Stimulated activated CD8-positive, alpha-beta memory T cell treated with anti-CD3 and anti-CD28 coated beads, Interleukin-7, amount 100 ng/mL, for 48 hours (primary cell): ENCODE measurements at places on chromosomes 13 and 19.

DNA sequence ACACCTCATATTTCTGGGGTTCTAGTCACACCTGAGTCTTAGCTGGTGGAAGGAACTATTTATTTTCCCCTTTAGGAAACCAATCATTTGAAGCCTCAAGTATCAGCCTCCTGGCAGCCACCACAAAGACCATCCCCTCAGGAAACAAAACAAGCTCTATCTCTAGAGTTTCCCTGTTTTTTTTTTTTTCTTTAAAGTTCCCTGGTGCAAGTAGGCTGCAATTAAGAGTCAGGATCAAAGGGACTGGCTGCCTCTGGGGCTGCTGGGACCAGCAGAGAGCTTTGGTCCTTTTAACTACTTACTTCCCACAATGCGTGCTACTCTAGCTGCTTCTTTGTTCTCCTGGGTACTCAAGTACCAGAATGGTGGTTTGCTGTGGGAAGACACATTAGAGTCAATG, 11.4 kb downstream of the MBNL2 start:
- DNase-seq, result no peak

DNA sequence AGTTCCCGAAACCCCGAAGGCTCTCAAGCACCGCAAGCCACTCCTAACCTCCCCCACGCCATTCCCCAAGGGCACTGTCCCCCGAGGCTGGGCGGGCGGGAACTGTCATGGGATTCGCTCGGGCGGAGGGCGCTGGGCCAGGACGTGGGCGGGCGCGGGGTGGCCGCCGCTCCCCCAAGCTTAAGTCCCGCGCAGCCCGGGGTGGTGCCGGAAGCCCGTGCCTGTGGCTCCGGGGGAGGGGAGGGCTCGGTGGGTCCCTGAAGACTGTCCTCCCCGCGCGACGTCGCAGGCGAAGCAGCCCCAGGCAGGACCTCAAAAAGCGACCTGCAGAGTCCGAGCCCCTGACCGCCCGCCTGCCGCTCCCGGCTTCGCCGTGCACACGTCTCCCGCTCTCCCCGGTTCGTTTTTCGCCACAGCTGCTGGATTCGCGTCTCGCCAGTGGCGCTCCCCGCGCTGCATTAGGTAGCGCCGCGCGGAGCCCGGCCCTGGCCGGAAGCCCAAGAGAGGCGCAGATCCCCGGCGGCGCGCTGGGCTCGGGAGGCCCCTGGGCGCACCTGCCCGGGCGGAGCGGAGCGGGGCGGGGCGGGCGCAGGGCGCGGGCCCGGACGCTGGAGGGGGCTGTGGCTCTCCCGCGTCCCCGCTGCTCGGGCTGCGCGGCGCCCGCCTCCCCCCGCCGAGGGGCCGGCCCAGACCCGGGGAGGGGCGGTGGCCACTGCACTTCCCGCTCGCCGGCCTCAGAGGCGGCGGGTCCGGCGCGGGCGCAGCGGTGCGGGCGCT, at the start of gene FARP1:
FARP1 (plus strand) TSS at position 715 of the 777 bp plus-strand sequence. CDS start 70,149 bp downstream, outside the sequence.
- DNase-seq, result no peak

- DNase-seq, result no peak
Measured at GRCh38 chr13:111875915-111876314, 191.0 kb upstream of the SOX1 start.

DNA sequence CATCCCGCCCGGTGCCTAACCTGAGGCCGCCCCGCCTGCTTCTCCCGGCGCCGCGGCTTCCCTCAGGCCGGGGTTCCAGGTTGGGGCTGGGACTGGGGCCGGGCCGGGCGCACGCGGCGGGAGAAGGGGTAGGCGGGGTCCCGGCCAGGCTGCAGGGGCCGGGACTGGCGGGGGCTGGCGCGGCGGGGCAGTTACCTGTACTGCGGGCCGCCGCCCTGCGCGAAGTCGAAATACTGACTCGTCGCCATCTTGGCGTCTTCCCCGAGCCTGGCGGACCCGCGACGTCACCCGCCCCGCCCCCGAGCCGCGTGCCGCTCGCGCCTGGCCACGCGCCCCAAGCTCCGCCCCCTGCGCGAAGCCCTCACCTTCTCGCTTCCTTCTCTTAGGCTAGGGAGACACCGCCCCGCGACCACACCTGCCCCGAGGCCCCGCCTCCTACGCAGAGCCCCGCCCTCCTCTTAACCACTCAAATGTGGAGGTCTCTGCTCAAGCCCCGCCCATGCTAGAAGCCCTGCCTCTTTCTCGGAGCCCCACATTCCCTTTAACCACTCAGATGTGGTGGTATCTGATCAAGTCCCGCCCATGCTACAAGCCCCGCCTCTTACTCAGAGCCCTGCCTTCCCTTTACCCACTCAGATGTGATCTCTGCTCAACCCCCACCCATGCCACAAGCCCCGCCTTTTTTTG, at the start of gene ZFR2:
ZFR2 (minus strand) TSS at position 269 of the 687 bp plus-strand sequence; CDS start at position 248, 21 bp downstream.
- DNase-seq, result no peak

GRCh38 chr13:110309661-110310524, 2.8 kb downstream of the COL4A2 start:
- no peak for DNase-seq

GRCh38 chr19:42282819-42283187, 13.8 kb downstream of the CIC start:
- DNase-seq, result no peak

DNA sequence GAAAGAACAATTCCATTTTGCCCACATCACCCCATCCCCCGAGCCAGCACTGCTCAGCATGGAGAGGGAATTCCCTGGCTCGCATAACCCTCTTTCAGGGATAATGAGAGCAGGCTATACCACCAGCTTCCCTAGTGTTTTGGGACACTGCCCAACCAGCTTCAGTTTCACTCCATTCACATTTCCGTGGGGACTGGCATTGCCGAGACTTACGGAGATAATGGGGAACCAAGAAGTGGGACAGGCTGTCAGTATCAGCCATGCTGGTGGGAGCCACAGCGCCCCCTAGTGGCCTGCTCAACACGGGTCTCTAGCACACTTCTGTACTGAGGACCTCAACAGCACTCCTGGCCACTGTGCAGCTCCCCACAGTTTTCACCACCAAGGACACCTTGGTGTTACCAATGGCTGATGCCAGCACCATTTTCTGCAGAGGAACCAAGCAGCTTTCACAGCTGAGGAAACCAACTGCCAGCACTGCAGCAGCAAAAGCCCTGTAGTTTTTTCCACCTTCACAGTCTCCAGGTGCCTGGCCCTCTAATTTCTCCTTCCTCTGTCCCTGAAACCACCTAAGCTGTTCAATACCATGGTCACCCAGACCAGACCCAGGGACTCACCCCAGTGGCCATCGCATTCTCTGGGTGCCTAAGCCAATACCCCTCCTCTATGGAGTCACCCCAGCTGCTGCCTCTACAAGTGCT, 23.7 kb downstream of the SLC6A16 start:
- peak; percentile 74 for DNase-seq

DNA sequence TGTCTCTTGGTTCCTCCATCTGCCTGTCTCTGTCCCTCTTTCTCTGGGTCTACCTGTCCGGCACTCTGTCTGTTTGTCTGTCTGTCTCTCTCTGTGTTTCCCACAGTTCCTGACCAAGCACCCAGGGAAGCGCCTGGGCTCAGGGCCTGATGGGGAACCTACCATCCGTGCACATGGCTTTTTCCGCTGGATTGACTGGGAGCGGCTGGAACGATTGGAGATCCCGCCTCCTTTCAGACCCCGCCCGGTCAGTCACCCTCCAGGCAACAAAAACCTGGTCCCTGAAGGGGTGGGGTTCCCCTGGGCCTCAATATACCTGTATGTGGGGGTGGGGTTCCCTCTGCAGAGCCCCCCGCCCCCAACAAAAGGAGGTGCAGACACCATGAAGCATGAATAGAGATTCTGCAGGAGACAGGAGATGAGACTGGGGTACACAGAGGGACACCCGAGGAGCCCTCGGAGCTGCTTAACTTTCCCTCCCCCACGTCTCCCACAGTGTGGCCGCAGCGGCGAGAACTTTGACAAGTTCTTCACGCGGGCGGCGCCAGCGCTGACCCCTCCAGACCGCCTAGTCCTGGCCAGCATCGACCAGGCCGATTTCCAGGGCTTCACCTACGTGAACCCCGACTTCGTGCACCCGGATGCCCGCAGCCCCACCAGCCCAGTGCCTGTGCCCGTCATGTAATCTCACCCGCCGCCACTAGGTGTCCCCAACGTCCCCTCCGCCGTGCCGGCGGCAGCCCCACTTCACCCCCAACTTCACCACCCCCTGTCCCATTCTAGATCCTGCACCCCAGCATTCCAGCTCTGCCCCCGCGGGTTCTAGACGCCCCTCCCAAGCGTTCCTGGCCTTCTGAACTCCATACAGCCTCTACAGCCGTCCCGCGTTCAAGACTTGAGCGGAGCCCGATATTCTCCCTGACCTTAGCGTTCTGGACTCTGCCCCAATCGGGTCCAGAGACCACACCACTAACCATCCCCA, 2.6 kb upstream of the CACNG7 start:
- DNase-seq, result peak; percentile 28

DNA sequence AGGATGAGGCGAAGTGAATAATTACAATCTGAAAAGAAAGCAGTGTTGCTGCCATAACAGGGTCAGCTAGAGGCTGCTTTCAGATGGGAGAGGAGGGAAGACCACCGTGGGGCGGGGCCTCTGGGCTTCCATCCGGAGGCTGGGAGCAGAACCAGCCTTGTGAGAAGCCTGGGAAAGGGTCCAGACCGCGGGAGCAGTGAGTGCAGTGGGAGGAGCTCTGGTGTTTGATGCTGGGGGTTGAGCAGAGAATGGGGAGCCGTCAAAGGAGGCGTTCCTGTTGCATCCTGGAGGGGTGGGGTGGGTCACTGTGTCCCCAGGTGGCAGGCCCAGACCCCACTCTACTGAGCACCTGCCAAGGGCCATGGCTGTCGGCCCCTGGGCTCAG, 18.1 kb downstream of the NKPD1 start:
- DNase-seq, result no peak

DNA sequence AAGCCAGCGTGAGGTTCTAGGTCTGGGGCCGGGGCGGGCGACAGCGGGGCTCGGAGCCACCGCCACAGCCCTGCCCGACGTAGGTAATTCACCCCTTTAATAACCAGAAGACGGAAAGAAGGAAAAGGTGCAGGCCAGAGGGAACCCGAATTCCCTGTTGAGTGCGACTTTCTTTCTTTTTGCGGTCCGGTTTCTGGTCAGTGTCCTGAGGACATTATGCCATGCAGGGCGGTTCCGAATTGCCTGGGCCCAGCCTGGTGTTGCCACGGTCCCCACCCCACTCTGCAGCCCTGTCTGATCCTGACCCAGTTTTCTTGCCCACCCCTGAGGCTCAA, 18.4 kb upstream of the TFDP1 start:
- no peak for DNase-seq

DNA sequence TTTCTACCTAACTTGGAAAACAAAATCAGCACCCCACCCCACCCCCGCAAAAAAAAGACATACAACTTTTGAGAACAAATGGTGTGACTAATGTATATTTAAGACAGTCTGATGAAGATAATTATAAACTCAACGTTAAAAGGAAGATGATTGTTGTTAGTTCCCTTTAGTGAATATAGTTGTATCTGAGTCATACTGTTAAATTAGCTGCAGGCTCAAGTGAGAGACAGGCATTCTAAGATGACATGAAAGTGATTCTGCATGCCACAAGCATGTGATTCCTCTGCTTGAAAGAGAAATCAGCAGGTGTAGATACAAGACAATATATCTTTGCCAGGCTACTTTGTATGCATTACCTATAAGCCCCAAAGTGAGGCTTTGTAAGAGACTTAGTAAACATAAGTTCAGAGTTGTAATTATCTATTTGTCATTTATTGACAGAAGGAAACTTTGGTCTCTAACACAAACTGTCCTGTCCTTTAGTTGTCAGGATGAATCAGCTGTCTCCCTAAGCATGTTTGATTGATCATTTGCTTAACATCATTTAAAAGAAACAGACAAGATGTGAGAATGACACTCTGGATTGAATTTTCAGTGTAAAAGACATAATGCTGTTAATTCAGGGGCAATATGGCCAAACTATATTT, 319.4 kb upstream of the HTR2A start:
- DNase-seq, result no peak

DNA sequence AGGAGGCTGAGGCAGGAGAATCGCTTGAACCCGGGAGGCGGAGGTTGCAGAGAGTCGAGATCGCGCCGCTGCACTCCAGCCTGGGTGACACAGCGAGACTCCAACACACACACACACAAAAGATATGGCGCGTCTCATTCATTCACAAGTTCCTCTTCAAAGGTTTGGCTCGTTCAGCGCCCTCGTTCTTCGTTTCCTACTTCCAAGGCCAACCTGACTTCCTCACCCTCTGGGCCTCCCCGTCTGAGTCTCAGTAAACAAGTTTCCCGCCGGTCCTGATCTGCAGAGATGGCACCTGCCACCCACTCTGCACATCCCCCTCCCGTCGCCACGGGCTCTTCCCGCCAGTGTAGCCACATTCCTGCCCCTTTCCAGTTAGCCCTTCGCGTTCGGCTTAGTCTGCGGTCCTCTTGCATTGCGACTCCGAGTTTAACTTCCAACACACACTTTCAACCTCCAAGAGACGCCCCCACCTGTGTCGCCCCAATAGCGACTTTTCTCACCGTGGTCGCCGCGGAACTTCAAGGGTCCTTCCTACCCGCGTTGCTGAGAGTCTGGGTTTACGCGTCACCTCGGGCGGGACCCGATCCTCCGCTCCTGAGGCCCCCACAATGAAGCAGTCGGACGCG, 1.3 kb upstream of the BSG start:
- DNase-seq, result peak; percentile 44

DNA sequence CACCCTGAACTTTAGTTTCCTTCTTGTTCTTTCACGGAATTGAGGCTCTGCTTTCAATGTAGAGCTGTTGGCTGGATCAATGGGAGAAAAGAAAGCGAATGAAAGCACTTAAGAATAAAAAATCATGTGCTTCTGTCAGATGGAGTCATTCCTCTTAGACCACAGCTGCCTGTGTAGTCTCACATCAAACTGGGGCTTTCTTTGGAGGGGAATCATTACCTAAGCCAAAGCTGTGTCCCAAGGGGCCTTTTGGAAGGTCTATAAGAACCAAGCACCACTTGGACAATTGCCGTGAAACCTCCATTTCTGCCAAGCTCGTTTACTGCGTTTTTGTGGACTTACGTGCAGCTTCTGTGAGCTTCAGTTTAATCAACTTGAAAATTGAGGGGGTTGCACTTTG, 44.2 kb upstream of the RNF113B start:
- no peak for DNase-seq

DNA sequence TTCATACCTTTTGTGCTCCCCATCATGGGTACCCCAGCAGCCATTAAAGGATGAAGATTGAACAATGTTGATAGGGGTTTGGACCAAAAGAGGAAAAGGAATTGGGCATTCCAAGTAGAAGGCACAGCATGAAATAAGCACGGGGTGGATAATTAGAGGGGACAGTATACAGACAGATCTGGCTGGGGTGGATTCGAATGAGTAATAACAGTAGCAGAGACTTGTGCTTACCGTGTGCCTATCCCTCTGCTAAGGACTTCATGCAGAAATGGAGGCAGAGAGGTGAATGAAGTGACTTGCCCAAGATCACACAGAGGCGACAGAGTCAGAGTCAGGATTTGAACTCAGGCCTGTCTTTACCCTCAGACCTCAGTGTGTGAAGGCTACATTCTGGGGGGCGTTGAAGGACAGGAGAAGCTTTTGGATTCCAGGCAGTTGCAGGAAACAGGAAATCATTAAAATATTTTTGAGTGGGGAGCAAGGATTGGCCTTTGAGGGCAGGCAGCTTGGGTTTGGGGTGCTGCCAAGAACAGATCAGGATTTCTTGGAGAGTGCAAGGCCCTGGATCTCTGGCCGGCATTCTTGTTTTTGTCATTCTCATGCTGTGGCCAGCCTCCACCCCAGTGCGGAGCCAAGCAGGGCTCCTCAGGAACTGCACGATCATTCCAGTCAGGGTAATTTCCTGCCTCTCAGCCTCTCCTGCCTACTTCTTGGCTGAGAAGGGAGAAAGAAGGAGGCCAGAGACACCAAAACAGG, 18.7 kb downstream of the PAF1 start:
- DNase-seq, result no peak
